ENCODE measurements at places on chromosomes 5 and 9.

GRCh38 chr5:57887851-57888621 lies 405.4 kb upstream of the ACTBL2 start:
- DNase-seq: no peak

DNA sequence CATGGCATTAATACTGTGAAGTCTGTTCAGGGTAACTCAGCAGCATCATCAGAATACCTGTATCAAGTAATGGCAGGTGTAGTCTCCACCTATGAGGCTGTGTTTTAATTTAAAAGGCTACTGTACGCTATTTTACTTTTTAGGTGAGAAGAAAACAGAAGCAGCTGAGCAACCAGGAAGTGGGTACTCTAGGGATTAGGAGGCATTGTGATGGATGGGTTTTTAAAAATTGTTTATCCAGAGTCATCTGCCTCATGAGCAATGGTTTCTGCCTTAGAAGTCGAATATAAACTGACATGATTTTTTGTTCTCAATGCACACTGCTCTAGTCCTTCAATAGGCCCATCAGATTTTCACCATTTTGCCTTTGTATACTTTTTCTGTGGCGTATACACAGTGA lies 42.6 kb downstream of the PSIP1 start:
- DNase-seq: no peak

DNA sequence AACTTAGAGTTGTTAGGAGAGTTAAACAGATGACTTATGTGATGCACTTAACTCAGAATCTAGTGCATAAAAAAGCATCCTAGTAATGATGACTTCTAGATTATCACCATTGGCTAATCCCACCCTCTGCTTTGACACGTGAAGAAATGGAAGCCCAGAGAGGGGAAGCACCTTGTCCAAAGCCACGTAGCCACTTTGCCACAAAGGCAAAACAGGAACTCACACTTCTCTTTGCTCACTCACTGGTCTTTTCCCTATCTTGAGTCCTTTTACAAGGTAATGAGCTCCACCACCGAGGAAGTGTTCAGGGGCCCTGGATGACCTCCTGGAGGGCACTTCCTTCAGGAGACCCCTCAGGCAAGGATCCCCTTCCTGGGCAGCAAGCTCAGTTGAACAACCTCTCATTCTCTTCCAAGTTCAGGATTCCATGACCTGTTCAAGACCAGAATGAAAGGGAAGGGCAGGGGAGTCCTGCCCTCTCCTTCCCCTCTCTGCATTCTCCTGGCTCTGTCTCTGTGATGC lies 89.7 kb downstream of the HRH2 start:
- DNase-seq: no peak

- DNase-seq: no peak
Measured at GRCh38 chr9:134286471-134287245, 39.6 kb upstream of the RXRA start.

GRCh38 chr5:55691265-55692105 lies 20.6 kb downstream of the SLC38A9 start:
- no peak for DNase-seq

DNA sequence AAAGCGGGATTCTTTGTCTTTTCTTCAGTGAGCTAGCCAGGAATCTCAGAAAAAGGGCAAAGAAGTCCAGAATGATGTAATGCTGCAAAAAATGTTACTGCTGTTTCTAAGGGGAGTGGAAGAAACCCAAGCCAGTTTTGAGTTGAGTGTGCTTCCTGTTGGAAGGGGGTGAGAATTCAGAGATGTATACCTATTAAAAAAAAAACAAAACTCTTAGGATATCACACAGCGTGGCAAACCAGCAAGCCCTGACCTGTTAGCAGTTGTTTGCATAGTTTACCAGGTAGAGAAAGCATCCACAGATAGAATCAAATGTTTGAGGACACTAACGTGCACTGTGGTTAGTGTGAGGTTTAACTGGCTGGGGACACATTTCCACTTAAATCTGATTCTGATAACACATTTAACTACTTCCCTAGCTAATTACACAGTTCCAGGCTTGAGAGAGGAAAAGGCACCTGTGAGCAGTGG lies 11.4 kb downstream of the BASP1 start:
- DNase-seq: no peak

GRCh38 chr9:115590011-115590410 lies 472.1 kb upstream of the TNC start:
- no peak for DNase-seq

Measured in central memory CD8-positive, alpha-beta T cell (primary cell).